CD4-positive, alpha-beta T cell treated with Interleukin-17A for 4 hours (primary cell): ENCODE measurements at places on chromosomes 6 and 20.

DNA sequence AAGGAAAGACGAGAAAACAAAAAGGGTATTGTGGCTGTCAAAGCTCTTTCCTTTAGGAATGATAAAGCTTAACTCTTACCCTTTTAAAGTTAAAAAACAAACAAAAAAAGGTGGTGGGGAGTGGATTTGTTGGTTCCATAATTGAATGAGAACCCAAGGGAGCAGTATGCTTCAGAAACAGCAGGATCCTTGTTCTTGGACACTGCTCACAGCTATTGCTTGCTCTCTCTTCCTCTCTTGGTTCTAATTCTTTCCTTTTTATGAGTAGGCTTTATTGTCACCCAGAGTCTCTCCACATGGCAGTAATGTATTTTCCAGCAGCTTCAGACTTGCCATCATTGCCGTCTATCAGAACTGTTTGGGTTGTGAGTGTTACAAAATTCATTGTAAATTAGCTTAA, 18.7 kb upstream of the ATRN start:
- DNase-seq, result no peak

- DNase-seq, result no peak
These were observed 178.3 kb upstream of the FOXA2 start for GRCh38 chr20:22762576-22763256.

- no peak for DNase-seq
These were observed 26.8 kb upstream of the TNFAIP3 start for GRCh38 chr6:137840252-137840651.

GRCh38 chr20:24781418-24781980, 167.6 kb upstream of the CST7 start:
- DNase-seq, result no peak

DNA sequence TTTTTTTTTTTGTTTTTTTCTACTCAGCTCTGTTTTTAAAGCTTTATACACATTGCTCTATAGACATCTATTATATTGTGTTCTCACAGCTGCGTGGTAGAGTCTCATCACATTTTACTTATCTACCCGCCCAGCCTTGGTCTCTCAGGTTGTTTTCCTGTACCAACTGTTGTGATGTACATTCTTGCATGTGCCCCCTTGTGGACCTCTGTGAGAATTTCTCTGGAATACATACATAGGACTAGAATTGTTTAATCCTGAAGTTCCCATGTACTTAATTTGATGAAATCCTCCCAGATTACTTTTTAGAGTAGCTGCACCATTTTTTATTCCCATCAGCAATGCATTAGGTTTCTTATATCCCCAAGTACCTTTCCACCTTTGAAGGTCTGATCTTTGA, 40.4 kb upstream of the TINAG start:
- DNase-seq, result no peak

DNA sequence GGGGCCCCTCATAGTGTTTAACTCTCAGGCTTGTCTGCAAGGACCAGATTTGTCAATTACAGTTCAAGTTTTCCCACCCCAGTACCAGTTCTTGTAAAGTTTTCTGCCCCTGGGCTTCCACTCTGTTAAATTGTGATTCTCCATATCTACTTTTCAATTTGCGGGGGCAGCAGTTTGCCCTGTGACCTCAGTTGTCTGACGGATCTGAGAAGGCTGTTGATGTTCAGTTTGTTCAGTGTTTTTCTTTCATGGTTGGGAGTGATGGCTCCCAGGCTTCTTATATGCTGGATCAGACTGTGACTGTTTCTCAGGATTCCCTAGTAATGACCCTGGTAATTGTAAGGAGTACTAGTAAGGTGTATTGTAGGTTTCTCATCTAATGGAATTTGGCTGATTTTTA, 101.0 kb upstream of the GGTLC1 start:
- DNase-seq, result no peak

DNA sequence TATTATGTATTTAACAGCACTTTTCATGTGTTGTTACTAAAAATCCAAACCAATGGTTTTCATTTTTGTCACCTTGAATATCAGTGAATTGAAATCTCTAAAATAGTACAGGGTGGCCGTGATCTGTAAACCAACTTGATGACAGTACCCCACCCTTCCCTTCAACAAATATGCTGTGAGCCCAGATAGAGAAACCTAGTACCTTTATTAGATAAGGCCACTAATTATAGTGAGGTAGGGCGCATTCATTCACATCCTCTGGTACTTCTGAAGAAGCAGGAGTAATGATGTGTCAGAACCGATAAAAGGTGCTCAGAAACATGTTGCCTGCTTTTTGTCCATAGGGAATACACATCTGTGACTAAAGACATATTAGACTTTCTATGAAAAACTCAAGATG, 409.5 kb downstream of the GJA1 start:
- no peak for DNase-seq

DNA sequence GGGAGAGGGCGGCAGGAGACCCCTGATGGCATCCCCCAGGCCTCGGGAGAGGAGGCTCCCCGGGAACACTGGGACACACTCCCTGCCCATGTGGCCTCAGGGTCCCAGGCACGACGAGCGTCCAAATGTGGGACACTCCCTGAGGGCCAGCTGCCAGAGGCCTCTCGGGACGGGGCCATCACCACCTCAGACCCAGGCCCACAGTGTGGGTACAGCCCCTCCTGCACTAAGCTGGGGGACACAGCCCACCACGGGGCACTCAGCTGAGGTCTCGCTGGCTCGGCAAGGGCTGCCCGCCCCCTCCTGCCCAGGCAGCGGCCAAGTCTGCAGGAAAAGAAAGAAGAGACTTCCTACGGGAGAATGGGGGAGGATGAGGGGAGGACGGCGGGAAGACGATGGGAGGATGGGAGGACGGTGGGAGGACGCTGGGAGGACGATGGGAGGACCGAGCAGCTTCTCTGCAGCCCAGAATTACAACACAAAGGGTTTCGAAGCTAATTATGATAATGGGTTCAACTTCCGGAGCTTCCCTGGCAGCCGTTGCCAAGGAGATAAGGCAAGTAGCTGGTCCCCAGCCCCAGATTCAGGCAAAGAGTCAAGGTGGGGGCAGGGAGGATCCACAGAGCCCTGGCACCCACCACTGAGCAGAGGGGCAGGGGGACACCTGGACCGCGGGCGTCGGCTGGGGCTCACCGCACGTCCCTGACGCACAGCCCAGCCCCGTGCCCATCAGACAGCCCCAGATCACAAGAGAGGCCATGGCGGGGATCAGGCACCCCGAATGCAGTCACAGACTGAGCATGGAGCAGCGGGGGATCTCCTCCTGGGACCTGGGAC, 17.5 kb downstream of the KCNQ2 start:
- no peak for DNase-seq

- DNase-seq, result no peak
These were observed 7.9 kb downstream of the CNKSR3 start for GRCh38 chr6:154502553-154502952.

DNA sequence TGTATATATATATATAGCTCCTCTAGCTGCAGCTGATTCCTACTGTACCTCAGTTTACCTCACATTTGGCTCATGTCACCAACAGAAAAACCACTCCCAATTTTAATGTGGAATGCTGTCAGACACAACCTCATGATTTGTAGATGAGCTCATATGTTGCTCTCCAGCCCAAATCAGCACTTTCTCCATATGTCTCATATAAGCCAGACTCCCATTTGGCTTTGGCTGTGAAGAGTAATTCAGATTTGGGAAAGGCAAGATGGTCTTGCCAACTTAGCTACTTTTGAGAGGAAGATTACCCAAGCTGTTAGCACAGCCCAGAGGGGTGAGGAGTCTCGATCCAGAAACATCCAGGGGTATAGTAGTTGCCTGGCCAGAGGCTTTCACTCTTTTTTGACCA, 342.2 kb upstream of the NT5E start:
- DNase-seq, result no peak

GRCh38 chr6:36378936-36379335, 8.5 kb downstream of the ETV7 start:
- DNase-seq, result no peak
